ENCODE measurements at places on chromosomes 4 and X.

DNA sequence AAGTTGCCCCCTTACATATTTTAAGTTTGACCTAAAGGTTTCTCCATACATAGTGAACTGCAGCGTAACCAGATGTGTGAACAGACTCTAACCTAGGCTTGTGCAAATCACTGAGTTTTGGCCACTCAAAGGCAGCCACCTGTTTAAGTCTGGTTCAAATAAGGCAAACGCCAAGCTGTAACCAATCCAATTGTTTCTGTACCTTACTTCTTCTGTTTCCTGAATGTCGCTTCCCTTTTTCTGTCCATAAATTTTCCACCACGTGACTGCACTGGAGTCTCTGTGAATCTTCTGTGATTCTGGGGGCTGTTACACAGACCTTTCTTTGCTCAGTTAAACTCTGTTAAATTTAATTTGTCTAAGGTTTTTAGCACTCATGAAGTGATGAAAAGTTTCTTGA lies 618.8 kb downstream of the GLUD2 start:
- DNase-seq = no peak

- no peak for DNase-seq
Observed at GRCh38 chr4:176805155-176805554, 12.4 kb upstream of the VEGFC start.

GRCh38 chr4:54315561-54316538 lies 86.8 kb downstream of the PDGFRA start:
- no peak for DNase-seq

- DNase-seq = peak; percentile 55
Observed at GRCh38 chr4:41360921-41361793, 104.4 kb downstream of the UCHL1 start.

DNA sequence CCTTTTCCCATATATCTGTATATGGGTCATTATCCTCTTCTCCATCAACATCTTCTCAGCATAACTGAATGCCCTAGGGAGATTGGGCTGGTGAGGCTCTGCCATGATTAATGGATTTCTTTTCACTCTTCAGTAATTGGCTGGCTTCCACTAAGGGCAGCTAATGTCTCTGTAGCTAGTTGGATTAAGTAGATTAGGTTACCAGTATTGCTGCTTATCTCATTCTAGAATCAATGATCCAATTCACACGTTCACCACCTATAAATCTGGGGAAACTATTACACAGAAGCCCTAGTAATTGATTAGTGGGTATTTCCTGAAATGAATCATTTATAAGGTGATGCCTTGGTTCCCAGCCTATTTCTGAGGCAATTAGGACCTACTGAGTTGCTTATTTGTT lies 94.8 kb downstream of the KDR start:
- DNase-seq = no peak

DNA sequence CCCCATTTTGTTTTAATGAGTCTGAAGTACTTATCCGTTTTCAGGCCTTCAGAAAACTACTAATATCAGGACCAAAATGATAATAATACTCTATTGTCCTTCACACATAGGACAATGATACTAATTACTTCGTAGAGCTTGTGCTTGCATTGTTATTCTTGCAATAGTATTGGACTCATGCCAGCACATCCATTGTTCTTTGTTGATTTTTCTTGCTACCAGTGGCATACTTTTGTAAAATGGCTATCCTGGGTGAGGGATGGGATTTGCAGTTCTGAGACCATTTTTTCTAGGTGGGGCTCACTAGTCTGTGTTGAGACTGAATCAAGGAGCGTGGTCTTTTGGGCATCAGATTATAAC lies 195.3 kb downstream of the MAML3 start:
- no peak for DNase-seq

- DNase-seq = no peak
Observed at GRCh38 chr4:102580463-102580842, 79.3 kb downstream of the NFKB1 start.

GRCh38 chr4:93770201-93770600 lies 58.4 kb upstream of the ATOH1 start:
- DNase-seq = no peak

All from NCI-H1092 (cell line).